Activated CD8-positive, alpha-beta memory T cell treated with anti-CD3 and anti-CD28 coated beads for 4 hours (primary cell): ENCODE measurements at places on chromosomes 11 and 22.

GRCh38 chr11:87942786-87943185, 232.5 kb downstream of the RAB38 start:
- DNase-seq, result no peak

DNA sequence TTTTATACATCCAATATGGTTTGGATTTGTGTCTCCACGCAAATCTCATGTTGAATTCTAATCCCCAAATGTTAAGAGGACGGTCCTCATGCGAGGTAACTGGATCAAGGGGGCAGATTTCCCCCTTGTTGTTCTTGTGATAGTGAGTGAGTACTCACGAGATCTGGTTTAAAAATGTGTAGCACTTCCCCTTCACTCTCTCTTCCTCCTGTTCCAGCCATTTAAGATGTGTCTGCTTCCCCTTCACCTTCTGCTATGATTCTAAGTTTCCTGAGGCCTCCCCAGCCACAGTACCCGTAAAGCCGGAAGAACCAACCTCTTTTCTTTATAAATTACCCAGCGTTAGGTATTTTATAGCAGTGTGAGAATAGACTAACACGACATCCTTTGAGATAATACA, 98.6 kb downstream of the TTC28 start:
- no peak for DNase-seq

- DNase-seq, result no peak
Observed at GRCh38 chr11:45382133-45382878, 96.2 kb upstream of the SYT13 start.

DNA sequence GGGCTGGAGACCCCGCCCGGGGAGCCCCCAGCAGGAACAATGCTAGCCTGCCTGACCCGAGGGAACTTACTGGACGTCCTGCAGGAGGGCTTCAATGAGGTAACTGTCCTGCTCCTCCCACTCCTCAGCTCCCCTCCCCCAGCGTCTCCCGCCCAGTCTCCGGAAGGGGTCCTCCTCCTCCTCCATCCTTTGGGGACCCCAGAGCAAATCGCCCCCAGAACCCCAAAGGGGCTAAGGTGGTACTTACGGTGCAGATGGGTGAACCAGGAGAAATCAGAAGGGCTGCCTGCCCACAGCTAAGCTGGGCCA, 272 bp downstream of the DIXDC1 start:
- DNase-seq, result no peak

- no peak for DNase-seq
Observed at GRCh38 chr11:808427-809286, 1.1 kb upstream of the RPLP2 start.

DNA sequence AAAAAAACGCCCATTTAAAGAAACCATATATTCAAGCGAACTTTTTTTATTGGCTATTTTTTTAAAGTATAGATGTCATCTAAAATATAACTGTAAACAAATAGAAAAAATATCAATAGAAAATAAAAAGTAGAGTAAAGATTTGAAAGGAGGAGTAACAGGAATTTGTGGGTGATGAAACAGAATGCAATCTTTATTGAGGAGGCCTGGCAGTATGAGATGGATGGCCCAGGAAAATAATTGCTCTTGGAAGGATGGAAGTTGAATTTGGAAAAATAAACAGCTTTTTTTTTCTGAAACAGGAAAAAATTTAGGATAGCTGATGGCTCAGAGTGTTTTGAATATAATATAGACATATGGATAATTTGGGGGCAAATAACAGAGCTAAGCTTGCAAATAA, 219.0 kb downstream of the CASP12 start:
- no peak for DNase-seq

GRCh38 chr11:15875943-15876342, 480.4 kb downstream of the SOX6 start:
- DNase-seq, result no peak

- DNase-seq, result no peak
Observed at GRCh38 chr22:34784056-34784455, 281.9 kb upstream of the ISX start.

DNA sequence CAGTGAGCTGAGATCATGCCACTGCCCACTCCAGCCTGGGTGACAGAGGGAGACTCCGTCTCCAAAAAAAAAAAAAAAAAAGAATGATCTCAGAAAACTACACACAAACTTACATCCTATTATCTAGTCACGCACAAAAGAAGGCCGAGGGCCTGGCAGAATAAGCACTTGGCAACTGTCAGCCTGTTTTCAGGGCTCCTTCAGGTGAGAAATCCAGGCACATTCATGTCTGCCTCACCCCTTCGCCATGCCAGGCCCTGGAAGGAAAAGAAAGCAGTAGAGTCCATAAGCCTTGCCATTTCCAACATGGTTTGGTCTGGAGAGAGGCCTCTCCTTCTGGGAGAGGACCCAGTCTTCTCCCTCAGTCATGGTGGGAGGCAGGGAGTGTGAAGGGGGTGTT, 30.9 kb downstream of the C11orf58 start:
- DNase-seq, result no peak

- peak; percentile 54 for DNase-seq
Observed at GRCh38 chr11:65279741-65280440, 18.1 kb downstream of the POLA2 start.

GRCh38 chr11:69473276-69473845, 8.1 kb upstream of the LINC01488 start:
- DNase-seq, result no peak

DNA sequence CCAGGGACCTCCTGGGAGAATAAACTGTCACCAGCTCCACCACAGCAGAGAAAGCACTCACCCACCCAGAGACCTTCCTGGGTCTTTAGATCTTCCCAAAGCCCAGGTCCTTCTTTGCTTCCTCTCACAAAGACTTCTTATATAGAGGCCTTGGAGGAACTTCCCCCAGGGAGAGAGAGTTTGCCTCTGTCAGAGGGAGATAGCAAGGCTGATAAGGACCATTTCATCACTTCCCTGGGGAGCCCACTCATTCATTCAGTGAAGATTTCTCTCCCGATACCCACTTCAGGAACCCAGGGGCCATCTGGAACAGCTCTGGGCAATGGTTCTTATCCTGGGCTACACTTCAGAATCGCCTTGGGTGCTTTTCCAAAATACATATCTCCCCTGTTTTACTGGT, at the start of gene PRG2:
PRG2 (minus strand) TSS at position 116 of the 400 bp plus-strand sequence. CDS start 706 bp downstream, outside the sequence.
- DNase-seq, result no peak

DNA sequence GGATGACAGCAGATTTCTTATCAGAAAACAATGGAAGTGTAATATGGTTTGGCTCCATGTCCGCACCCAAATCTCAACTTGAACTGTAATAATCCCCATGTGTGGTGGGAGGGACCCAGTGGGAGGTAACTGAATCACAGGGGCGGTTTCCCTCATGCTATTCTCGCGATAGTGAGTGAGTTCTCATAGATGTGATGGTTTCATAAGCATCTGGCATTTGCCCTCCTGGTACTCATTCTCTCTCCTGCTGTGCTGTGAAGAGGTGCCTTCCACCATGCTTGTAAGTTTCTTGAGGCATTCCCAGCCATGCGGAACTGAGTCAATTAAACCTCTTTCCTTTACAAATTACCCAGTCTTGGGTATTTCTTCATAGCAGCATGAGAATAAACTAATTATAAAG, 81.0 kb upstream of the SCUBE2 start:
- no peak for DNase-seq

DNA sequence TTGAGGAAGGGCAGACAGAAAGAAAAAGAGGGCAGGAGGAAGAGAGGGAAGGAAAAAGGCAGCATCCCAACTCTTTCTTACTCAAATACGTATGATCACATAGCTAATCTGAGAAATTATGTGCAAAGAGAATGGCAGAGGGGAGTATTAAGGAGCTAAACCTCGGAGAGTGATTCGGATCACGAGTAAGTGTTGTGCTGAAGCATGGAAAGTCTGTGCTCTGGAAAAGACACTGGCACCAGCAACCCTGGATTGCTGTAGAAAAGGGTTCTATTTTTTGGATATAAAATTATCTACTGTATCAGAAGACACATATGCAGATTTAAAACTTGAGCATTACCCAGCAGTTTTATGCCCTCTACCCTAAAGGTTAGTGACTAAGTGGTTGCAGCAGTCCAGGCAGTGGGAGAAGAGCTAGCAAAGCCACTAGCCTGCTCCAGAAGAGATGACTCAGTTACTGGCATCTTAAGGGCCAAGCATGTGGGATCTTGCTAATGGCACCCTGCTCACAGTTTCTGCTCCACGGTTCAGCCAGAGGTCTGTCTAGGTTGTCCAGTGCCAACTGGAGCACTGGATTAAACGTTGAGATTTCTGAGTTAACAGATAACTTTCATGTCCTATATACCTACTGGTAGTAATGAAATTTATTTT, 151.7 kb downstream of the SWAP70 start:
- no peak for DNase-seq

DNA sequence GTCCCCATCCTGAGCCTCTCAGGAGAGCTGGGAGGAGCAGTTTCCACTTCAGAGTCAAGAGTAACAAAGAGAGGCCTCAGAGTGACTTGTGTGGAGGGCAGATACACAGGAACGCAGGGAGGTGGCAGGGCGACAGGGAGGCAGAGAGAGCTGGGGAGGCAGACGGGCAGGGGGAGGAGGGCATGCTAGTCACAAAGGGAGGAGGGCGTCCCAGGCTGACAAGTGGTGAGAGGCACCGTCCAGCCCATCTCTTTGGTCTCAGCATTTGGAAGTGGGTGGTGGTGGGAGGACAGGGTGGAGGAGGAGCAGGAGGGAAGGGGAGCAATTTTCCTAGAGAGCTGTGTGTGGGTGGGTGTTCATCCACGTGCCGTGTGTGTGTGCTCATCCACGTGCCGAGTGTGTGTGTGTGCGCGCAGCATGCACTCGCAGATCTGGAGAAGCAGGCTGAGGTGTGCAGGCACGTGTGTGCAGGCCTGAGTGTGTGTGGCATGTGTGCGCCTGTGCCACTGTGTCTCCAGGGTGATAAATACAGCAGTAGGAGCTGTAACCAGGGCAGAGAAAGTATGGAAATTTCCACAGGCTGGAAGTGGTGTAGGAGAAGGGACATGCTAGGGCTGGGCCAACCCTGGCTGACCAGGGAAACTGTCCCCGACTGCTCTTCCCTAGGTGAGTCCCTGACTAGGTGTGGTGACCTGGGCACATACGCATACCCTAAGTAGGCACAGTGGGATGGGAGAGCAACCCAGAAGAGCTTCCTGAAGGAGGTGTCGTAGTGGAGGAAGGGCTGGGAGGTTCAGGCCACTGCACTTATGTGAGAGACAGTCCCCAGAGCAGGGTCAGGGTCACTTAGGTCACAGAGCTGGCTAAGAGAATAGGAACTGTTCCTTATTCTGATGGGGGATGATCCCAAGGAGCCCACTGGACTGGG, 7.3 kb upstream of the PDE2A start:
- DNase-seq, result no peak

- no peak for DNase-seq
Observed at GRCh38 chr11:133531971-133532651, at the start of gene OPCML. OPCML (minus strand) TSS chr11:133532501.

- DNase-seq, result no peak
Observed at GRCh38 chr22:21994881-21995444, 12.4 kb upstream of the TOP3B start.

DNA sequence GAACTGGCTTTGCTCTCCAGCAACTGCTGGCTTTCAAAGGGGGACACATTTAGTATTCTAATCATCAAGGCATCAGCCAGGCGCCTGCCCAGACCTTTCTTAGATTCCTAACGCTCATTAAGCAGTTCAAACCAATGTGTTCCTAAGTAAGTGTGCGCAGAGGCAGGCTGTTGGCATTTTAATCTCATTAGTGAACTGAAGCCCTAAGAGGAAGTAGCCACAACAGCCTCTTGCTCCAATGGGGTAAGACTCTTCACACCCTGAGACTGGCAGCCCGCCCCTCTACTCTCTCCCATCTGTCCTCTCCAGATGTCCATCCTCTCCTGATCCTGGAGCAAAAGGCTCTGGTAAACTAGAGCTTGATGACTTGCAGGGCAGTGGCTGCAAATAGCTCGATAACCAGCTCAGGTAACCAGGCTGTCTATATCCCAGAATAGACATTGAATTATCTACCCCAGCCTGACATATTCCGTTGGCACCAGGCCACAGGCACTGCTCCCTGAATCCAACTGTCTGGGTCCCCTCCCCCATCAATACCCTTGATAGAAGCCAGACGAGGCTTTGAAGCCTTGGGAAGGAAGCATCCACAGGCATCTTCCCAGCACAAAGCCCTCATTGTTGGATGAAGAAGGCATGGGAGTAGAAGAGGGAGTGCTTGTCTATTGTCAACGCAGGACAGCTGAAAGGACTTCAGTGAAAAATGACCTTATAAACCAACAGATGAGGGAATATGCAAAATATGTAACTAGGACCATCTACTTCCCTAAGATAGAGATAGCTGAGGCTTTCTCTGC, 321.1 kb downstream of the TENM4 start:
- DNase-seq, result no peak

DNA sequence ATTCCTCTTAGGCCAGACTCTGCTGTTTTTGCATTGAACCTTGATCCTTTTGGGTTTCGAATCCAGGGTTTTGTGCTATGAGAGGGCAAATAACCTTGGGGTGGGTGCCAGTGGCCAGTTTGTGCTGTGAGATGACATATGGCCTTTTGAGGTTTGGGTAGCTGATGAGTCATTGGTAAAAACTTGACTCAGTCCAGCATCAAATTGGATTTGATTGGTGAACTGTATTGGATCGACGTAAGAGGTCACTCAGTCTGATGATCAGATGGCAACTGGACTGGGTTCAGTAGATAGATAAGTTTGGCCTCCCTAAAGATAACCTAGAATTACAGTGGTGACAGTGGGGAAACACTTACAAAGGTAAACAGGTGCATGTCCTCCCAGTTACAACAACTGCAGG, 41.0 kb upstream of the XKR3 start:
- DNase-seq, result no peak

GRCh38 chr11:119375337-119376196, 5.9 kb downstream of the USP2 start:
- no peak for DNase-seq

- DNase-seq, result no peak
Observed at GRCh38 chr11:130485983-130486382, 37.5 kb downstream of the ADAMTS15 start.

GRCh38 chr11:14357881-14358728, 878 bp downstream of the RRAS2 start:
- DNase-seq, result no peak
